ENCODE measurements at places on chromosomes 12 and 14.
A peak's percentile ranks its signal among the peaks of the same experiment; 100 is the strongest.

DNA sequence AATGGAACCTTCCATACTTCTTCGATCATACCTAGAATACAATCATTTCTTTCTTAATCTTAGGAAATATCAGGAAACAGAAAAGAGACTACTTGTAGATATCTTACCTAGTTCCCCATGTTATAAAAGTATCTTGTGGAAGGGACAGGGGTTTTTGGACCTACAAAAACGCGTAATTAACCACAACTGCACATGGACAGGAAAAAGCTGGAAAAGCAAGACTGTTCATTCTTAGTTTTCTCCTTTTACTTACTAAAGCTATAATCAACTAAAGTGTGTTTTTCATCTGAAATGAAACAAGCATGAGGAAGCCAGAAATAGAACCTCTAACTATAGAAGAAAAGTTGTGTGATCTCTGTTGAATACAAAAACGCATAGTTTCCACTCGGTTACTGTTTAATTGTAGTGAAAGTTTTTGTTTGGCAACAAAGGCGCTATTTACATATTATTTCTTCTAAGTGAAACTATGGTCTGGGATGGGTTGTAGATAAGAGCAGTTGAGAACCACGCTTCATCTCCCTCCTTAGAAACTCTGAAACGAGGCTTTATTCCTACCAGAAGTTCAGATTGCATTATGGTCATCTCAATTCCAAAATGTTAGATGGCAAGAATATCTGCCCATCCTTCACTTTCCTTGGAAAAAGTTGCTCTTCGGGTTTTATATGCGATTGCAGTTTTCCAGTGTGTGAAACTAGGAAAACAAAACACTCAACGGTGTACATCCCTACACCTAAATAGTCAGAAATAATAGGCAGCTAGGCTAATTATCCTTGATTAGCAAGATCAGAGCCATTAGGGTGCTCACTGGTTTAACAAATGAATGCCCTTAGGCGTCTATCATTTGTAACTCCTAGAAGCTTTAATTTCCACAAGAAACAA lies 1.1 kb downstream of the BCAT1 start:
- H3K27ac ChIP-seq: peak overlapping the region; percentile 14
- H3K36me3 ChIP-seq: no peaks in the 10 kb centered on the region
- peak overlapping the region; percentile 28 for H3K4me3 ChIP-seq
- H3K27me3 ChIP-seq: peaks cover 28% of the 10 kb centered on the region

GRCh38 chr12:75974323-75975187 lies 57.0 kb downstream of the PHLDA1 start:
- no peak for DNase-seq
- H3K4me3 ChIP-seq: no peak overlapping the region
- no peaks in the 10 kb centered on the region for H3K27me3 ChIP-seq
- H3K4me1 ChIP-seq: peaks cover 11% of the 10 kb centered on the region

DNA sequence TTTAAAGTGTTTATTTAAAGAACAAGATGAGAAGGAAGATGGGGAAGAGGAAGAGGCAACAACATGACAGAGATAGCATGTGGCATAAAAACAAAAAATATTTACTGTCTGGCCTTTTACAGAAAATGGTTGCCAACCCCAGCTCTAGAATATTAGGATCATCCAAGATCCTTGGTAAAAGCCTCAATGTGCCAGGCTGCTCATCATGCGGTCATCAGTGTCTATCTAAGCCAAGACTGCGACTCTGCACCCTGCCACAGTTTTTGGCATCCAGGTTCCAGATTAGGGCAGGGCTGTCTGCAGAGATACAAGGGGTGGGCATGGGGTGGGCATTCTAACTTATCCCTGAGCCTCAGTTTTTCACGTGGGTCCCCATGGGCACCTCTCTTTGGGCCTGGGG lies 46.9 kb upstream of the CNTN1 start:
- H3K27me3 ChIP-seq: no peaks in the 10 kb centered on the region
- H3K4me3 ChIP-seq: no peak overlapping the region
- no peak for DNase-seq
- no peak overlapping the region for H3K27ac ChIP-seq
- H3K36me3 ChIP-seq: no peaks in the 10 kb centered on the region
- H3K4me1 ChIP-seq: no peaks in the 10 kb centered on the region

GRCh38 chr14:71286126-71286525 lies 378.9 kb downstream of the PCNX1 start:
- H3K27ac ChIP-seq: no peak overlapping the region
- H3K4me3 ChIP-seq: no peak overlapping the region
- peaks cover 6% of the 10 kb centered on the region for H3K4me1 ChIP-seq
- H3K27me3 ChIP-seq: no peaks in the 10 kb centered on the region
- no peak for DNase-seq

DNA sequence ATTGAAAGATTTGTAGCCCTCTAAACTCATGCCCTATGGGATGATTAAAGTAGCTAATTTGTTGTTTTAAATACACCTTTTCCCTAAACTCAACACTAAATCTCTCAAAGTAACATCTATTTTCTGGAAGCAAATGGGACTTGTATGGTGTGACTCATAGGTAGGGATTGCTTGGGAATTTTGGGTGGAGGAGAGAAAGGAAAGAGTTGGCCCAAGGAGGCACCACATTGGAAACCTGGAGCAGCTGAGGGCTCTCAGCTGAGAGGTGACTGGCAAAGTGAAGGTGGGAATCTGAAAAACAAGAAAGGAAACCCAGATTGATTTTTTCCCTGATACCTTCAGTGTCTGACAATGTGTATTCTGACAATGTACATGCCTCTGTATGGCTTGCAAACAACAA lies 114.8 kb upstream of the PRICKLE1 start:
- no peaks in the 10 kb centered on the region for H3K27me3 ChIP-seq
- H3K4me1 ChIP-seq: no peaks in the 10 kb centered on the region
- no peaks in the 10 kb centered on the region for H3K36me3 ChIP-seq
- H3K27ac ChIP-seq: no peak overlapping the region
- no peak for DNase-seq
- H3K4me3 ChIP-seq: no peak overlapping the region

DNA sequence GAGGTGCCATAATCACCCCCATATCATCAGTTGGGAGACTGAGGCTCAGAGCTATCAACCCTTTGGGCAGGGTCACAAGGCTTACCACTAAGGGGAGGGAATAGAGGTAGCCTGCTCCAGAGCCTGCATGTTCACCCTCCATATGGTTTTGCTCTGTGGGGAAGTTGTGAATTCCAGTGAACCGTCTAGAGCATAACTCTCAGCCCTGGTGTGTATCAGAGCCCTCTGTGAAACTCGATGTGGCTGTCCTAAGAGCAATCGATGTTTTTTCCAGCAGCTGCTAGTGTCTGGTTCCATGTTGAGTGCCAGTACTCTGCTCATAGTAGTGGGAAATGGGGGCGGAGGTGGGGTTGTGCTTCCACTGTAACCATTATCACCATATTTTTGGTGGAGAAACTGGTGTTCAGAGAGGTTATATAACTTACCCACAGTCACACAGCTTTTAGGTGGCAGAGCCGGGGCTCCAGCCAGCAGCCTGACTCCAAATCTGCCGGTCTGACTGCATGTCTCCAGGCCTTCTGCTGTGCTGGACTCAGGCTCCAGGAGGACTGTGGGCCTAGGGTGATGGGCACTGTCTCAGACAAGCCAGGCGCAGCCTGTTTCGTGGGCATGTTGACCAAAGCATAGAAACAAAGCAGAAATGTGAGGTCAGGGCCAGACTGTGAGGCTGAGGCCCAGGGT lies 104.2 kb downstream of the ADCK1 start:
- no peak overlapping the region for H3K27ac ChIP-seq
- no peak for DNase-seq

DNA sequence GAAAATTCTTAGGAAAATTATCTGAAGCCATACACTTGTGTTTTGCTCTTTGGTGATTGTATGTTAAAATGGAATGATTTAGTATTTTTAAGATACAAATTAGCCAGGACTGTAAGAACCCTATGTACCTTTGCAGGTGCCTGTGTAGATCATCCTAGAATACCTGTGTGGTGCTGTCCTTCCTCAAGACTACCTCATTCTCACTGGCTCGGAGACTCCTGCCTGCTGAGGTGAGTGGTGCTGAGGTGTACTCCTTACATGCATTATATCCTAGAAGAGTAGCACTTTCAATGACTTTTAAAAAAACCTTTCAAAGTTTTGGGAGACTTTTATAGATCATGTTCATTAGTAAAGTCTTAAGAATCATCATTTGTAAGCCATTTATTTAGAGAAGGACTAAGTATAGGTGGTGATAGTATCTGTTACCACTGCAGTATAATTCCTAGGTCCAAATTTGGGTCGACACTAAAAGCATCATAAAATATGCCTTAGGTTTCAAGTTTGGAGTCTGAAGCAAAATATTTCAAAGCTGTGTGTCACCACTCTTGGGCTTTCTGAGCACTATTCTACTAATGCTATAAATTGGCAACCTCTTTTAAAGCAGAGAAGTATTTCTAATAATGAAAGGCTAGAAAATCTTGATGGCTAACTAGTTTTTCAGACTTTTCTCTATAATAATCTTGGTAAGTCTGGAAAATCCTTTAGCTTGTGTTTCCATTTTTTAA lies 36.6 kb downstream of the RASSF8 start:
- DNase-seq: no peak
- no peak overlapping the region for H3K4me3 ChIP-seq
- H3K4me1 ChIP-seq: peaks cover 26% of the 10 kb centered on the region
- H3K36me3 ChIP-seq: no peaks in the 10 kb centered on the region

- no peak for DNase-seq
- H3K27ac ChIP-seq: peak overlapping the region; percentile 21
- no peak overlapping the region for H3K4me3 ChIP-seq
- no peaks in the 10 kb centered on the region for H3K27me3 ChIP-seq
- H3K4me1 ChIP-seq: no peaks in the 10 kb centered on the region
- H3K36me3 ChIP-seq: no peaks in the 10 kb centered on the region
Measured at GRCh38 chr14:97724265-97724731, 927.1 kb downstream of the VRK1 start.

DNA sequence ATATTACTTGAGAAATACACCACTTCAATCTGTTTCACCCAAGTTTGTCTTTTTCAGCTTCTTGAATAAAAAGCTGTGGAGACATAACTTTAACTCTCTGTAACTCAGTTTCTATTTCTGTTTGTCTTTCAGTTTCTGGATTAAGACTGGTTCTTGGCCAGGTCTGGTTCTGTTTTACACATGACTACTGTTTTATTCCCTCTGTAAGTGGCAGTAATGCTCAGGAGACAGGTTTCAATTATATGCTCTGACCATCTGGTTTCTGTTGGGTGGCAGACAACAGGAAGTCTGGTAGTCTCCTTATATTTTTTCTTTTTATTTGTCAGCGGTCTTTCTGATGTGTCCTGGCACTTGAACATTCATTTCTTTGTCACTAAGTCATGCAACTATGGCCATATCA lies 102.9 kb downstream of the RPS29 start:
- H3K4me3 ChIP-seq: no peak overlapping the region
- no peaks in the 10 kb centered on the region for H3K36me3 ChIP-seq
- H3K4me1 ChIP-seq: no peaks in the 10 kb centered on the region
- no peaks in the 10 kb centered on the region for H3K27me3 ChIP-seq

GRCh38 chr12:65818454-65819382 lies 5.6 kb upstream of the HMGA2 start:
- H3K36me3 ChIP-seq: no peaks in the 10 kb centered on the region
- no peak overlapping the region for H3K27ac ChIP-seq
- peaks cover 46% of the 10 kb centered on the region for H3K27me3 ChIP-seq
- H3K4me3 ChIP-seq: no peak overlapping the region

- no peak overlapping the region for H3K27ac ChIP-seq
- H3K4me3 ChIP-seq: no peak overlapping the region
- no peaks in the 10 kb centered on the region for H3K4me1 ChIP-seq
Measured at GRCh38 chr14:39055786-39056474, 47.1 kb downstream of the SEC23A start.

DNA sequence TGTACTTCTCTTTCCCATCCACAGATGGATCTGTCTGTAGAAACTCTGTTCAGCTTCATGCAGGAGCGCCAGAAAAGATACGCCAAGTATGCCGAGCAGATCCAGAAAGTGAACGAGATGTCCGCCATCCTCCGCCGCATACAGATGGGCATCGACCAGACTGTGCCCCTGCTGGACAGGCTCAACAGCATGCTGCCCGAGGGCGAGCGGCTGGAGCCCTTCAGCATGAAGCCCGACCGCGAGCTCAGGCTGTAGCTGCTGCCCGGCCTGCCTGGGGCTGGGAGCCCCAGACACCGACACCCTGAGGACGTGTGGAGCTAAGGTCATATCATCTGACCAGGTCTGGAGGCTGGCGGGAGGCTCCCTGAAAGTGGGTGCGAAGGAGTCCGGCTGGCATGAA lies 97.1 kb downstream of the DUSP16 start:
- H3K4me1 ChIP-seq: no peaks in the 10 kb centered on the region
- H3K36me3 ChIP-seq: no peaks in the 10 kb centered on the region
- H3K4me3 ChIP-seq: no peak overlapping the region
- DNase-seq: no peak

DNA sequence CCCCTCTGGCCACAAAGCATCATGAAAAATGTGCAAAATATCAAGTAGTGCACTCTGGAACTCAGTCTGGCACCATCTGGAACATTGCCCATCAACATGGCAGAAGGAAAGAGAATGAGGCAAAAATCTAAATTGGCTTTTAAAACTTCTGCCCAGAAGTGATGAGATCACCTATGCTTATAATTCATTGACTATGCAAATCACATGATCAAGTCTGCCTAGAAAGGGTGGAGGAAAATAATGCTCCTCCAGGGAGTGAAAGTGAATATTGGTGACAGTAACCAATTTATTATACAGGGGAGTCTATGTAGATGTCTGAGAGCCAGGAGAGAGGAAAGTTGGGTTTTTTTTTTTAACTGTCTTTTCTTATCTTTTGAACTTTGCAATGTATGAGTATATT lies 73.3 kb upstream of the HIF1A start:
- no peak for DNase-seq
- no peaks in the 10 kb centered on the region for H3K36me3 ChIP-seq
- no peaks in the 10 kb centered on the region for H3K27me3 ChIP-seq
- H3K4me3 ChIP-seq: no peak overlapping the region
- H3K27ac ChIP-seq: no peak overlapping the region

GRCh38 chr12:8644345-8645248 lies 18.0 kb downstream of the MFAP5 start:
- no peaks in the 10 kb centered on the region for H3K36me3 ChIP-seq
- DNase-seq: no peak
- no peak overlapping the region for H3K27ac ChIP-seq
- no peak overlapping the region for H3K4me3 ChIP-seq

DNA sequence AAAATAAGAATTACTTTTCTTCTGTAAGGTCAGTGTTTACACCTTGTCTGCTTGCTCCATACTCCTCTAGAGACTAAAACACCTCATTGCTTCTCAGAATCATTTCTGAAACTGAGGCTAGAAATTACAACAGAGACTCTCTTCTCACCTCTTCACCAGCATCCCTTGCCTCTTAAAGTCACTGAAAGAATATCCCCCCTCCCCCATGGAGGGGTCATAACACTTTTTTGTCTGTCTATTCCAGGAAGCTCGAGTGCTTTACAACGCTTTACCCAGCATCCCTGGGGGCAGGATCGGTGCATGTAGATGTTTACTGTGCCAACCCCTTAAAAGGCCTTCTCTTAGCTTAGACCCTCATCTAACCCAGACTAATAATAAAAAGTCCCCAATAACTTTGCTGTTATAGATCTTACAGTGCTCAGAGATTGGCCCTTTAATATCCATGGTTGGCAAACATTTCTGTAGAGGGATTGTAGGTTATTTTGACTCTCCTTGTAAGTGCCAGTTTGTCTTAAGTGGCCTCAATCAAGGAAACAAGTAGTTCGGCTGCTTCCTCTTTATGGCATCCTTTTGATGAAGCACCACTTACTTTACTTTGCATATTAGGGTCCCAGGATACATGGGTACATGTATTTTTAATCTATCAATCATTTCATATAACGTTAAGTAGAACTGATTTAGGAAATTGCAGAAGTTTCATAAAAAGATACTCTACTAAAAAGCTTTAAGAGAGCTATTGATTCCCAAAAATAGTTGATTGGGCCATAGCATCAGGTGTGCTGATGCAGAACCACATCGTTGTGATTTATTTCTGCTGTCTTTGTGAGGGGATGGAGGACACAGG lies 29.3 kb downstream of the PRKCH start:
- H3K36me3 ChIP-seq: no peaks in the 10 kb centered on the region
- no peak overlapping the region for H3K27ac ChIP-seq
- no peaks in the 10 kb centered on the region for H3K27me3 ChIP-seq
- no peak overlapping the region for H3K4me3 ChIP-seq
- no peak for DNase-seq
- H3K4me1 ChIP-seq: no peaks in the 10 kb centered on the region

Data from transverse colon (tissue), 4 donors.